Omental fat pad (tissue), 4 donors: ENCODE measurements at places on chromosomes 11 and 22.

GRCh38 chr11:80007616-80008015 is 566.8 kb upstream of the TENM4 start:
- no peak for DNase-seq

GRCh38 chr11:125923012-125923579 is 18.8 kb downstream of the DDX25 start:
- no peak for DNase-seq

DNA sequence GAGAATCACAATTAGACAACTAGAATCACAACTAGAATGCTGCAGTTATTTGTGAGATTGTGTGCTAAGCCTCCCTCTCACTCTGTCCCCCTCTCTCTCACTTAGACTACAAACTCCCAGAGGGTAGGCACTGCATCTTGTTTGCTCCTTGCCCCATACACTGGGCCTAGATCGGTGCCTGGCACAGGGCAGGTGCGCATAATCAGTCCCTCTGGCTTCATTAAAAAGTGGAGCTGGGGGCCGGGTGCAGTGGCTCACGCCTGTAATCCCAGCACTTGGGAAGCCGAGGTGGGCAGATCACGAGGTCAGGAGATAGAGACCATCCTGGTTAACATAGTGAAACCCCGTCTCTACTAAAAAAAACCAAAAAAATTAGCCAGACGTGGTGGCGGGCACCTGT is 456.8 kb downstream of the MIAT start:
- no peak for DNase-seq

- no peak for DNase-seq
These were observed 145.7 kb downstream of the TTC17 start for GRCh38 chr11:43504316-43504950.

- no peak for DNase-seq
These were observed 50.9 kb downstream of the TTC28 start for GRCh38 chr22:28628766-28629165.

DNA sequence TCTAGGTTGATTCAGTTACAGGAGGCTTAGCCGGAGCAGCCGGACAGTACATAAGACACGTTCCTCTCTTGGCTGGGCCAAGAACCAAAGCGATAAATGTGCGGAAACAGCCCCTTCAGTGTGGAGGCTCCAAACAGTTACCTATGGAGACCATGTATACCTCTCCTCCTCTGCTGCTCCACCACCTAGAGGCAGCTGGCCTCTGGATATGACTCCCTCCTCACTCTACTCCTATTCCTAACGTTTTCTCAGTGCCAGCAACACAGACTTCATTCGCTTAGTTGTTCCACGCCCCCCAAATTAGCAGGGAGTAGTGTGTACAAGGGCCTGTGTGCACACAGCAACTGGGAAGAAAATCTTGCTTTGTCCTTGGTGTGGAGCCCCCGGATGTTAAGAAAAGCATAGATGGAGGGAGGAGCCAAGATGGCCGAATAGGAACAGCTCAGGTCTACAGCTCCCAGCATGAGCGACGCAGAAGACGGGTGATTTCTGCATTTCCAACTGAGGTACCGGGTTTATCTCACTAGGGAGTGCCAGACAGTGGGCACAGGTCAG is 362.3 kb upstream of the KIRREL3 start:
- DNase-seq, result no peak

DNA sequence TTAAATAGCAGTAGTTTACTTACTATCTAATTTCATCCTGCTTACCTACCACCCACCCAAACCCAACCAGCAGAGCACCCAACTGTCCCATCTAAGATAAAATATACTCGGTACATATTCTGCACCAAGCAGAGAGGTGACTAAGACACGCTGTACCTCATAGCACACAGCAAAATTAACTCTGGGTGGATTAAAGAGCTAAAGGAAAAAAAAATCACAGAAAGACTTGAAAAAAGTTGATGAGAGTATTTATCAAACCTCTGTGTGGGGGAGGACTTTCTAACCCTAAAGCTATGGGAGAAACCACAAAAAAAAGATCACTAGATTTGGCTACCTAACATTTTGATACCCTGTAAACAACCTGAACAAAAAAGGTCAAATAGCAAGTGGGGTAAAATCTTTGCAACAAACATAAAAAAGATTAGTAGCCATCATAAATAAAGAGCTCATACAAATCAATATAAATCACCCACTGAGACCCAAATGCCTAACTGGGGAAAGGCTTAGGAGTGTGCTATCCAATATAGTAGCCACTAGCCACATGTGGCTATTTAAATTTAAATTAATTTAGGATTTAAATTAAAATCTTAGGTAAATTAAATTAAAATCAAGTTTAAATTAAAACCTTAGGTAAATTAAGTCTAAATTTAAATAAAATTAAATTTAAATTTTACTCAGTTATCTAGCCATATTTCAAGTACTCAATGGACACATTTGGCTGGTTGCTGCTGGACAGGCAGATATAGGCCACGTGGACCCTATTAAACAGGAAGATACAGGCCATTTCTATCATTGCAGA is 25.6 kb upstream of the CD5 start:
- DNase-seq, result no peak
